COLO829 (cell line): ENCODE measurements at places on chromosomes 7 and 10.

DNA sequence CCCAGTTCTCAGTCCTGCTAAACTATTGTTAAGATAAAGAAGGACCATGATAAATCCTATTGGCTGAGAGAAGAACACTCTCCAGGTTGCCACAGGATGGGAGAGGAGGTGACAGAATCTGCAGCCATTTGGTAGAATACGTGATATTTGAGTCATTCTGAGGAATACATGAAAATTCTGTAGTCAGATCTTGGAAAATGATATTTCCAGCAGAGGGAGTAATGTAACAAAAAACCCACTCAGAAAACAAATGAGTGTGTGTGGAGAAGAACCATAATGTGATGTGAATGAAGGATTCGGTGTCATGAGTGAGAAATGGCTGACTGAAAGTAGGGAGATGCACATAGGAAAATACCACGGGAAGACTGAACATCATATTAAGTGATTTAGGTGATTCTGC, 128.5 kb upstream of the PFKP start:
- no peak for DNase-seq

- DNase-seq = no peak
These were observed 19.6 kb downstream of the TMEM176A start for GRCh38 chr7:150820148-150820547.

DNA sequence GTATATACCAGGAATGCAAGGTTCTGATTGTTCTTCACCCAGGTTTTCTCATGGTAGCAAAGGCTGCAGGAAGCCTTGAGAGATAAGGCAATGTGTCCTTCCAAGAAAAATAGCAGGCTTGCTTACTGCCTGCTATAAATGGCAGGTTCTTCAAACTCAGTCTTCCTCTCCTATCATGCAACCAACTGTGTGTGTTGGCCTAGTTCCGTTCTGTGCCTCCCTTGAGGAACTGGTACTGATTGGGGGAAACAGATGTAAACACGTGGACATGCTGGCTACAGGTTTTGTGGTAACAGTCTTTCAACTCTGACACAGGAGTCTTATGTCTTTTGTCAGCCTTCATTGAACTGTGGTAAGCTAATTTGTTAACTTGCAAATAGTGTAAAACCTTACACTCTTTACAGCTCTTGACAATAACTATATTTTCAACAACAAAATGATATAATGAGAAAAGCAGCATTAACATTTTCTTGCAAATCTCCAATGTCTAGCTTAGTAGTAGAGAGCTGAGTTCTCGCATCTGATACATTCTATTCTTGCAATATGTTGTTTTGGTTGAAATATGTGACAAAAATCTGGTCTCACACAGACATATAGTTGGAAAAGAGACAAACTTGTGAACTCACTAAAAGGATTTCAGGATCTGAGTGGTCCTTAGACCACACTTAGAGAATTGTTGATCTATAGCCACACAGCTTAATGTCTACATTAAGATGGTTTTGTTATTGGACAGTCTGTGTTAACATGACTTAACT, 54.7 kb upstream of the LSM8 start:
- no peak for DNase-seq

DNA sequence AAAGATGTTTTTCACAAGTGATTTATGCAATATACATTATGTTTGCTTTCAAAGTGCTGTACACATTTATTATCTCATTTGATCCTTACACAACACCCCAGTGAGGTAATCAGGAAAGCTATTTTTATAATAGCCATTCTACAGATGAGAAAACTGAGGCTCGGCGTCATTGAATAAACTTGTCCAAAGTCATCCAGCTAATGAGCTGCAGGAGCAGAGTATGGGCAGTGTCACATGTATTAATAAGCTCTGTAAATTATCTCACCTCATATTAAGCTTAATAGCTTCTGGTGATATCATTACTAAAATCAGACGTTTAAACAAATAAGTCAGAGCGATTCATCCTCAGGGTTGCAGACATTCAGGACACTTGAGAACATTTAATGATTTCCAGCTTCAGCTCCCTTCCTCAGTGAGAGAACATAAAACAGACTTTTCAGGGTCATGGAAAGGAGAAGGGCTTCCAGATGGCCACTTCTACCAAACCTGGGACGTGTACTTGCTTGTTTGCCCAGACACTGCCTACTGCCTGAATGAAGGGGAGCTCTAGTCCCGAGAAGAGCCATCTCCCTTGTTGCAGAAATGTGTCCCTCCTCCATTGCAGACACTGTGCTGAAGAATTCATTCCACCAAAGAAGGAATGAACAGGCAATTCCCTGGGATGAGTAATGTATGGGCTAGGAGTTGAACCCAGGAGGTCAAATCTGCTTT, 20.5 kb upstream of the FZD1 start:
- DNase-seq = no peak

DNA sequence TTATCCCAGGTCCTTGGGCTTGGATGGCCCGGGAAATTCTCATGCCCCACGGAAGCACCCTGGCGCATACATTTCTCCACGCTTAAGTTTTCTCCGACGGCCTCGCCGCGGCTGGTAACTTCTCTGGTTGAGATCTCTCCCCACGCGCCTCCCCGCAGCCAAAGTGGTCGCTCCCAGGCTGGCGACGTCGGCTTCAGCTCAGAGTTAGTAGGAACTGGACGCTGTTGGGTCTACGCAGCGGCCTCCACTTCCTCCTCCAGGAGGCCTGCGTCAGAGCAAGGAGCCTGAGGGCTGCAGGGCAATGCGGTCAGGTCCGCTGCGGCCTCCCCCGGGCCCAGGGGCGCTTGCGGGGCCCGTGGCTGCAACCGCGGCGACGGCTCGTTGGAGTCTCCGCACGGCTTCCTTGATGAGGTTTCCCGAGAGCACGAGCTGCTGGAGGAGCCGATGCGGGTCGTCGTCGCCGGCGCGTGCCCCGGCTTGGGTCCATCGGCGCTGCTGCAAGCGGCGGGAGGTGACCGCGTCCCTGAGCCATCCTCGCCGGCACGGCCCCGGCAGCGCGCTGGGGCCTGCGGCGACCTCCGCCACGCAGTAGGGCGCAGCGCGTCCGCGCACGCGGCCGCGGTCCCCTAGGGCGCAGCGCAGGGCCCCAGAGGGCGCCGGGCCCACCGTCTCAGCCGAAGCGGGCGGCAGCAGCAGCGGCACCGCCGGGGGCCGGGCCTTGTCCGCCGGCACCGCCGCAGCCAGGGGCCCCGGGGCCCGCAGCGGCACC, 744 bp downstream of the FRAT2 start:
- DNase-seq = no peak

GRCh38 chr7:131893631-131894340, 337.4 kb upstream of the PODXL start:
- no peak for DNase-seq

DNA sequence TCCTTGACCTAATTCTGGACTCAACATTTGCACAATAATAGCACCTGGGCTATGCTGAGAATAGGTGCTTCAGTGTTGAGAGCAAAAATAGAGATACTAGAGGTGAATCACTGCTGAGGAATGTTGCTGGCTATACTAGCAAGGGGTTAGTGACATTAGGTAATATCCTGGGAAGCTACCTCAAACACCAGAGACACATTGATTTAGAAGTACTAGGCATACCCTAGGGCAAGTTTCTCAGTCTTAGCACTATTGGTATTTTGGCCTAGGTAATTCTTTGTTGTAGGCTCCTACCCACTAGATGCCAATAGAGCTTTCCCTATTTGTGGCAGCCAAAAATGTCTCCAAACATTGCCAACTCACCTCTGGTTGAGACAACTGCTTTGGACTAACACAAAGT, 484.0 kb upstream of the MBL2 start:
- no peak for DNase-seq

DNA sequence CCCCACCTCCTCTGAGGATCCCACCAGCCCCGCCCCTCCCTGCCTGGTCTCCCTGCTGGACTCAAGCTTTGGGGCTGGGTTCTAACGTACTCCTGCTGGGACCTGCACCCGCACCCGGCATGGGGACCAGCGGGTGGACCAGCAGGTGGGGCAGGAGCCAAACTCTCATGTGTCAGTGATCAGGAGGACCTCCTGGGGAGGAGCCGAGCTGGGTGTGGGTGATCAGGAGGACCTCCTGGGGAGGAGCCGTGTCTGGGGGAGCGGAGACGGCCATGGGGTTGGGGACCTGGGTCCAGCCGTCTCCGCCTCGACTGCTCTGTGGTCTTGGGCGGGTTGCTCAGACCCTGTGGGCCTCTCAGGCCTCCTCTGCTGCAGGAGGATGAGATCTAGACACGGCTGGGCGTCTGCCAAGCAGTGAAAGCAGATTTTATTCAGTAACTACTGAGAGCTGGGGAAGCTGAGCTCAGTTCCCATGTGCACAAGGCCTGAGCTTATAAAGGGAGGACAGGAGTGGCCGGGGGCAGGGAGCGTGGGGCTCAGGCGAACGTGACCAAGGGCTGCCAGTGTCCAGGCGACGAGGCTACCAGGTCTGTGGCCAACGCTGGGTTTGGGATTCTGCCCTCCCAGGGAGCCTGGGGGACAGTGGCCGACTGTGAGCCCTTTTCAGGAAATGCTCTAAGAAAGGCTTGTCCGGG, 33.6 kb upstream of the UTF1 start:
- DNase-seq = no peak

DNA sequence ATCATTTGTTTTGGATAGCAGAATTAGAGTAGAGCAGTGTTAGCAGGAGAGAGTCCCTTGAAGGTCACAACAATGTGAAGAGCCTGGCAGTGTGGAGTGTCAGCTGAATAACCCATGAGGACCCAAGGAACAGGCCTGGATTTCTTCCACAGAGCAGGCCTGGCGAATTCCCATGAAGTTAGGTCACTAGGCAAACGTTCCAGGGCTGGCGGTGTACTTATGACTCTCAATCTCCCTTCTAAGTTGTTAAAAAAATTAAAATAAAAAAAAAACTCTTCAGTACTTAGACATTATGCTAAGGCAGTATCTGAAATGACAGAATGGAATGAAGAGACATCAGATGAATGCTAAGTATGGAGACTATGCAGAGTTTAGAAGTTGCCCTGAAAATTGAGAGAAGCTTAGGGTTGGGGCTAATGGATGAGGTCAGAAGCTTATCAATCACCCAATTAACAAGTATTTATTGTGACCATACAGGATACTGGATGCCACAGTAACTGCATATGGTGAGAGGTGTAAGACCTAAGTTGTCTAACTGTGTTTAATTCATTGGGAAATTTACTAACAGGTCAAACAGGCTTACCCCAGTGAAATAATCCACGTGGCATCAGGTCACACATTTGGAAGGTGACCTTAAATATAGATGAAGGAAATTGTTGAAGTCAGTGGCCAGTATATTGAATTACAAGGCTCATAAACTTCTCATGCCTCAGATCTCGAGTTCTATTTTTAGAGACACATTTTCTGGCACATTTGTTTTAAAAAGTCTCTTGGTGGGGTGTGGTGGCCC, 126.2 kb upstream of the NRP1 start:
- DNase-seq = no peak

GRCh38 chr10:127197154-127197432, 702 bp upstream of the INSYN2A start:
- DNase-seq = no peak

DNA sequence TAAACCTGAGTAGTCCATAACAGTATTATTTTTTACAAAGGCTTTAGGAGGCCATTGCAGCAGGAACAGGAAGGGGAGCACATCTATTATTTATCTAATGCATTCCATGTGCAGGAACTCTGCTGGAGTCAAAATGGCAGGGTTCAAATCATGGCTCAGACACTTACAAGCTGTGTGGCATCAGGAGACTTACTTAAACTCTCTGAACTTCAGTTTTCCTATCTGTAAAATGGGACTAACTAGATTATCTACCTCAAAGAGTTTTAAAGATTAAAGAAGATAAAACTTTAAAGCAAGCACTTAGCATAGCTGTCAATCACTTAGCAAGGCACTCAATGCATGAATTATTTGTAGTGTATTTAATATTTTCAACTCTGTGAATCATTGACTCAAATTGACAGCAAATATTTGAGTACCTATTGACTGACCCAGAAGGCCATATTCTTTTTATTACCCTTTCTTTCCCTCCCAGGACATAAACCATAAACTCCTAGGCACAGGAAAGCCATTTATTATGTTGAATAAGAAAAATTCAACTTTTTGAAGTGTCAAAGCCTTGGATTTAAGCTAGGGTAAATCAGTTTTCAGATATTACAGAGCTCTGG, 115.8 kb upstream of the FAM204A start:
- DNase-seq = no peak
